M059J (cell line): ENCODE measurements at places on chromosomes 5 and 9.

DNA sequence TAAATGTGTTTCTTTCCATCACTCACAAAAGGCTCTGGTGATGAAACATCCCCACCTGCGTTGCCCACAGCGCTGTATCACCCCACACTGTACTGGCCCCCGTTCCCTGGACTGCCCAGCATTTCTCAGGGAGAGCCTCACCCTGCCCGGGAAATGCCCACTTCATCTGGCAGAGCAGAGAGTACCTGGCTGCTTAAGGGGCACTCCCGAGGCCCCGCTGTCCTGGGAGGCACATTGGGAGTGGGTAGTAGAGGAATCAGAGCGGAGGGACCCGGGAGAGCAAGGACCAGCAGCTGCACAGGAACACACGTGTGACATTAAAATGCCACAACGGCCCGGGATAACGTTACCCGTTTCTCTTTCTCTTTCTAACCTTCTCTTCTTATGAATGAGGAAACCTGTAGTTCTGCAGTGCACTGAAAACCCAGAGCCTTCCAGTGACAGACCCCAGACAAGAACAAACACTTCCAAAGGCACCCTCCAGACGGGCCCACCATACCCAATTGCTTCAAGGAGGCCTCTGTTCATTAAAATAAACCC, 110.0 kb downstream of the ROR2 start:
- DNase-seq = no peak

- DNase-seq = no peak
Measured at GRCh38 chr5:2764581-2764980, 13.1 kb upstream of the IRX2 start.

- DNase-seq = no peak
Measured at GRCh38 chr5:149667084-149667828, 62.9 kb upstream of the PPARGC1B start.

GRCh38 chr9:86354818-86355309, 654 bp upstream of the TUT7 start:
- DNase-seq = no peak

- DNase-seq = no peak
Measured at GRCh38 chr9:136860933-136861873, 4.9 kb downstream of the EDF1 start.

DNA sequence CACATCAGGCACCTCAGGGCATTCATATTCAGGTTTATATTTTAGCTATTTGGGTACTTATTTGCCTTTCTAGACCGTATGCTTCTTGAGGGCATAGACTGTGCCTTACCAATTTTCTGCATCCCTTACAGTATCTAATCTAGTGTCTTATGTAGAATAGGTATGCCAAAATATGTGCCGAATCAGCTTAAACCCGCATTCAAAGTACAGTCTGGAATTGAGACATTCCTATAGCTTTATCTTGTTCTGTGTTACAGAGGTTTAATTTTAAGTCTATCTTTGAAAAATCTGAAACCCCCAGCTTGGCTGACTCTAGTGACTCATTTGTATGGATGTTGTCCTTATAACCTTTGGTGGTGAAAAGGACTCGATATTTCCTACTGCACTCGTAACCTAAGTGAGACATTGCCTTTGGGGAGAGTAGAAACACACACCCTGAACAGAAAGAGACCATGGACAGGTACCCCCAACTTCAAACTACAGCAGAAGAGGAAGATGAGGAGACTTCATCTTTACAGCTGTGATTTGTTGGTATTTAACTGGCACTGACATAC, 27.0 kb upstream of the TMOD1 start:
- peak; percentile 84 for DNase-seq

GRCh38 chr5:151240924-151241635, 11.9 kb upstream of the GM2A start:
- DNase-seq = no peak

DNA sequence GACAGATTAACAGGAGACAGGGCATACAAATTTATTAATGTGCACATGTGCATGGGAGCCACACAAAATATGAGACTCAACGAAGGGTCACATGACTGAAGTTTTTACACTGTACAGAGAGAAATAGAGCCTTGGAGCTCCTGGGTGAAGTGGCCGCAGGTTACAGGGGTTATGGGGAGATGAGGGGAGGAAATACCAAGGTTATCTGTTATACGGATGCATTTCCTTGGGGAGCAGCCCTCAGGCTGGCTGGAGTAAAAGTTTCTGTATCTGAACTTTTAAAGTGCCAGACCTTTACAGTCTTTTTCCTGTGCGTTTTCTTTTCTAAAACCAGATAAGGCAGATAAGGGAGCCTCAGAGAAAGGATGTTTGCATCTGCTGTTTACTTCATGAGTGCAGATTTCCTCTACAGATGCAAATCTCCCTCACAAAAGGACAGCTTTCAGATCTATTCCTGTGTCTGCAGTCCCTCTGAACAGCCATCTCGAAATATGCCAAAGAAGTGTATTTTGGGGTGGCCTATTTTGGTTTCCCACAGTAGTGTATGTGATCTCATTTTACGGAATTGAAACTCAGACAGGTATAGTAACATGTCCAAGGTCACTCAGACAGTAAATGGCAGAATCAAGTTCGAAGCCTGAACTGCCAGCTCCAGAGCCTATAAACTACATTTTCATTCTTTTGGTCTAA, 139.3 kb upstream of the FBXL17 start:
- DNase-seq = no peak

GRCh38 chr5:171115519-171115918, 193.5 kb upstream of the TLX3 start:
- no peak for DNase-seq

- DNase-seq = no peak
Measured at GRCh38 chr5:141663506-141663905, 12.3 kb upstream of the FCHSD1 start.

DNA sequence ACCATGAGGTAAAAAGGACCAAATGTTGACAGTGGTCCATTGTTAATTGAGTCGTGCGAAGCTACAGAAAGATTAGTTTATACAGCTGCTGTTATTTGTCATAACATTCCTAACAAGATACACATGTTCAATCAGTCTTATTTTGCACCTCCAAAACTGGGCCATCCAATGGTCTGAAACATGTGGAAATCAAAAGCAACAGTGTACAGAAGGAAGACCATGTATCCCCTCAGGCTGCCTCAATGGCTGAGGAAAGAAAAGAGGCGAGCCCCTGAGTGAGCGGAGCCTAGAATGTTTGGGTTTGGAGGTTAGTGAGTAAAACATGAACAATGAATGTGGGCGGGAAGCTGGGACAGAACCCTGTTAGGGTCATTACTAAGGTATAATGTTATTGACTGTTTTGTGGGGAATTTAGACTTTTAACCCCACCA, 35.6 kb downstream of the NFIB start:
- DNase-seq = peak; percentile 87

- peak; percentile 84 for DNase-seq
Measured at GRCh38 chr5:168312606-168313295, 21.3 kb downstream of the WWC1 start.

DNA sequence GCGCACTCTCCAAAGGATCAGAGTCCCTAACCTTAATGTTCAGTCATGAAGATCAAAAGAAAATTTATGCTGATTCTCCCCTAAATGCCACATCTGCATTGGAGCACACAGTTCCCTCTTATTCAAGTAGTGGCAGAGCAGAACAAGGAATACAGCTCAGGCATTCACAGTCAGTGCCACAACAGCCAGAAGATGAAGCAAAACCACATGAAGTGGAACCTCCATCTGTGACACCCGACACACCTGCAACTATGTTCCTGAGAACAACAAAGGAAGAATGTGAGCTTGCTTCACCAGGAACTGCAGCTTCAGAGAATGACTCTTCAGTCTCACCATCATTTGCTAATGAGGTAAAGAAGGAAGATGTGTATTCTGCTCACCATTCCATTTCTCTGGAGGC, 40.0 kb downstream of the CMYA5 start:
- DNase-seq = no peak

DNA sequence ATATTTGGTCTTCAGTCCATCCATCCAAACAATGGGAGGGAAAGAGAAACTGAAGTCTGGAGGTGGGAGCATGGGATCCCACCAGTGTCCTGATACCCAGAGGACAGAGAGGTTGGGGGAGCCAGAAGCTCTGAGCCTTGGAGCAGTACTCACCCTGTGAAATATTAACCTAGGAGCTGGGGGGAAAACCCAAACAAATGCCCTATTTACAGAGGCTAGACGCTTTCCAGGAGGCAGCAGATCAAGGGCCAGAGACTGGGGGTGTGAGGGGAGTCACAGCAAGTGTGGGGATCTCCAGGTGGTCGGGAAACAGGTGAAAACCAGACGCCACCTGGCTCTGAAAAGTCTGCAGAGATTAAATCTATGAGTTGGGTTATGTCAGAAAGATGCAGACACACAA, 6.2 kb downstream of the ZER1 start:
- no peak for DNase-seq

DNA sequence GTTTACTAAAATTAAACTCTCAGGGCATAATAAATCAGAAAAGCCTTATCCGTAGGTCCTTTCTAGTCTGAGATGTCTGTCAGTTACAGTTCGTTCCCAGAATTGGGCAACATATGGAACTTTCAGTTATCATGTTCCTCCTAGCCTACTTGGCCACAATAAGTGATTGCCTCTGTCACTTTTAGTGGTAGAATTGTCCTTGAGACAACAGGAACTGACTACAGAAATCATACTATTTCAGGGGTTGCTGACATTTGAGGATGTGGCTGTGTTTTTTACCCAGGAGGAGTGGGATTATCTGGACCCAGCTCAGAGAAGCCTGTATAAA, 956 bp downstream of the ZNF189 start:
- peak; percentile 4 for DNase-seq

DNA sequence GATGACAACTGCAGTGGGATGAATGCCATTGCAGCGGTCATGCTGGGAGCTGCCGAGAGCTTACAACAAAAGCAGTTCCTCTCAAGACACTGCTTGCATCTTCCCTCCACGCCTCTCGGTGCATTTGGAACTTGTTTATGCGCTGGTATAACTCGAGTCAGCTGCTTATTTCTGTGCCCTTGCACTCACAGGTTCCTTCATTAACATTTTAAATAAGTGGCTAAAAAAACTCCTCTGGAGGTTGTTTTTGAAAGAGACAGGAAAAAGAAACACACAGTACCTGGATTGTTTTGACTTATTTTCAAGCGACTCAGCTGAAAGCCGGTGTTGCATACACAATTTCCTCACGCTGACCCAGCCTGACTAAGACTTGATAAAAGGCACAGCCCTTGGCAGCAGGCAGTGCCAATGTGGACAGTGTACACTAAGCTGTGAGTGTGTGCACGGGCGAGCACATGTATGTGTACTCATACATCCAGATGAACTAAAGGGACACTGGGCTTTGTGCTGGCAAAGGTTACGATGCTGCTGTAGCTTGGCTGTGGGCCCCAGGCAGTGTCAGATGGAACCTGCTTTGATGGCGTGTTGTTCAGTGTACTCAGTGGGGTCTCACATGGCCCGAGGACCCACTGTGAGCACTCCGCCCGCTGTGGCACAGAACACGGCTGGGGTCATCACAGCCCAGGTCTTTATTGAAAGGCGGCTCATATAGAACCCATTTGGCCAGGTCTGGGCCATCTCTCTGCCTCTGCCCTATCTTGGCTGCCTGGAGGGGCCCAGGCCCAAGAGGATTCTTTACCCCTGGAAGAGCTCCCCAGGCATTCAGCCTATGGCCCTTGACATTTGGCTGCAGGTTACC, 92.3 kb downstream of the ANKRD33B start:
- DNase-seq = no peak

DNA sequence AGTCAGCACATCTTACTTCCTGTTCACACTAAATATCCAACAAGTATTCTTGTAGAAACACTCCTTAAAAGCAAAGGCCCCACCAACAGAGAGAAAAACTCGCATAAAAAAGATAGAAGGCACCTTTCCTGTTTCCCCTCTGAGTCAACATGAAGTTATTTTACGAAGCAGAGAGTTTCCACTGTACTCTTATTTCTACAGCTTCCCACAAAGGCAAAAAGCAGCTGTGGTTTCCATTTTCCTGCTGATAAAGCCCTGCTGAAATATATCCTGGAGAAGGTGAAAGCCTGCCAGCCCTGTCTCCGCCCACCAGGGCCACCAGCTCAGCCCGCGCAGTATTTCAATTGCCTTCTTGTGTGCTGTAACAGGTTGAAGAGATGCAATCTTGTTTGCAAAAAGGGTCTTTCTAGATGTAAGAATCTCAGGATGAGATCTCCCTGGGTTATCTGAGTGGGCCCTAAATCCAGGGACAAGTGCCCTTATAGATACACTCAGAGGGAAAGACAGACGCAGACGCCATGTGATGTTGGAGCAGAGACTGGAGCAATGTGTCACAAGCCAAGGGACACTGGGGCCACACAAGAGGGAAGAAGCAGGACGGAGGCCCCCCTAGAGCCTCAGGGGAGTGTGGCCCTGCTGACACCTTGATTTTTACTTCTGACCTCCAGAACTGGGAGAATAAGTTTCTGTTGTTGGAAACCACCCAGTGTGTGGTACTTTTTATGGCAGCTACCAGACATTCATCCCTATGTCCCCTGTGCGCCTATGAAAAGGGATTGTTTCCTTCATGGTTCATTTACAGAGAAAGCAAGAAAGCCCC, 19.9 kb downstream of the SEMA4D start:
- peak; percentile 95 for DNase-seq

- DNase-seq = no peak
Measured at GRCh38 chr9:92911511-92912475, 34.0 kb upstream of the ZNF484 start.

DNA sequence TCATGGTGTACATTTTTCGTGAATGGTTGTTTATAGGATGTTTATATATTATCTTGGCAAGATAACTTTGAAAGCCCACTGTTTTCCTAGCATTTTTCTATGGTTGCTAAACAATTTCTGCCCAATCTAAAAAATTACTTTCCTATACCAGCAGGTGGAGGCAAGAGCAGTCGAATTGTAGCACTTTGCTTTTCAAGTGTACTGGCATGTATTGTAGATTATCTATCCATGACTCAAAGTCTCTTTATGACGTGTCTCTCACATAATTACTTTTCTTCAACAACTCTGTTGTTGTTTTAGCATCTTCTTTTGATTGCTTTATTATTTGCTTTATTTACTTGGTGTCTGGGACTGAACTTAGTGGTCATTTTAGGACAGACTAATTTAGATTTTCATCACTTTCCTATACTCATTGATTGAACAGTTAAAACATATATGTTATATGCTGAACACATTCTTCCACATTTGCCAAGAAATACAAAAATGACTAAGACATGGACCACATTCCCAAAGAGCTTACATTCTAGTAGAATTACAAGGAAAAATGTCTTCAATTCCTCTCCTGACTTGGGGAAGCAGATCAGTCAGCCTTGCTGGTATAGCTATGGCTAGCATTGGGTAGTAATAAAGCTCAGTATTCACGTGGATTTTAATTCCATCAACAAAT, 20.7 kb downstream of the NLN start:
- DNase-seq = peak; percentile 74

- no peak for DNase-seq
Measured at GRCh38 chr9:95226921-95227320, 90.6 kb downstream of the FANCC start.

GRCh38 chr9:32487981-32488380, 38.0 kb downstream of the RIGI start:
- DNase-seq = peak; percentile 33

DNA sequence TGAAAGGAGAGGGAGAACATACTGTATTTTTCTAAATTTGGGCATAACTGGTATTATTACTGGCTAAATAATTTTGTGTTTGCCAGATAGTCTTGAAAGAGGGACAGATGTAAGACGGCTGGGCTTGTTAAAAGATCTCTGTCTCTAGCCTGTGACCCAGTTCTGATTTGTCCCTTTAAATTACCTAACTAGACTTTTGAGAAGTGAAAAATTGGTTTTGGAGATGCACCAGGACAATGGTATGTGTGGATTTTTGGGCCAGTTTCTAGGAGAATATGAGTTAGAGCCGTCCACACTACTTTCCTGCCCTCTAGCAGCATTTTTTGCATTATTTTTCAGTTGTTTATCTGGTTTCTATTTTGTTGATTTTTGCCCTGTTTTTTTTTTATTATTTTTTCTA, 33.5 kb downstream of the LNPEP start:
- no peak for DNase-seq

- DNase-seq = peak; percentile 24
Measured at GRCh38 chr5:116273448-116274242, 188.8 kb downstream of the COMMD10 start.
